ENCODE measurements at places on chromosomes 2 and 18.

- H3K36me3 ChIP-seq = peaks cover 12% of the 10 kb centered on the region
- no peak for DNase-seq
- H3K4me1 ChIP-seq = peaks cover 47% of the 10 kb centered on the region
These were observed 120.0 kb upstream of the SCN7A start for GRCh38 chr2:166614029-166614428.

DNA sequence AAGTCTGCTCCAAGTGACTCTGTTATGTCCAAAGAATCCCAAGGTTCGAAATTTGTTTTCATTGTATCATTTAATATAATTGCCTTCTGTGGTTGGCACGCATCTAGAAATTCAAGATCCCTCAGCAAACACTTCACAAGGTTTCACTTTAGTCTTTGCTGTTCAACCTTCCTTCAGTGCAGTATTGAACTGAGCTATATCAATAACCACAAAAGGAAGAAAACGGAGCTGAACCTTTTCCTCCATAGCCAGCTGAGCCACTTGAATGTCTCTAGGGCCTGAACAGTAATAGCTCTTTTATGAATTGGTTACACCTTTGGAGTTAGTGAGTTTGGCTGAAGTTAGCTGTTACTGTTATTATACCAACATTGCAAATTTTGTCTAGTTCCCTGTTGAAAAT lies 357.7 kb upstream of the HNRNPA3 start:
- no peak for DNase-seq
- H3K4me3 ChIP-seq = no peak overlapping the region
- no peaks in the 10 kb centered on the region for H3K36me3 ChIP-seq
- no peaks in the 10 kb centered on the region for H3K27me3 ChIP-seq

- peaks cover 27% of the 10 kb centered on the region for H3K4me1 ChIP-seq
- no peaks in the 10 kb centered on the region for H3K27me3 ChIP-seq
- peak; percentile 8 for DNase-seq
- H3K27ac ChIP-seq = peak overlapping the region; percentile 83
- H3K36me3 ChIP-seq = no peaks in the 10 kb centered on the region
These were observed 317.0 kb upstream of the MMADHC start for GRCh38 chr2:149904352-149905175.

- peaks cover 65% of the 10 kb centered on the region for H3K4me1 ChIP-seq
- peak overlapping the region; percentile 57 for H3K27ac ChIP-seq
- peaks cover 13% of the 10 kb centered on the region for H3K36me3 ChIP-seq
- H3K4me3 ChIP-seq = no peak overlapping the region
These were observed 29.0 kb downstream of the ZAP70 start for GRCh38 chr2:97742381-97742847.

- peaks cover 7% of the 10 kb centered on the region for H3K27me3 ChIP-seq
- peaks cover 60% of the 10 kb centered on the region for H3K4me1 ChIP-seq
- no peak for DNase-seq
- H3K36me3 ChIP-seq = no peaks in the 10 kb centered on the region
- H3K27ac ChIP-seq = no peak overlapping the region
These were observed 410.3 kb downstream of the LRATD1 start for GRCh38 chr2:15042801-15043217.

DNA sequence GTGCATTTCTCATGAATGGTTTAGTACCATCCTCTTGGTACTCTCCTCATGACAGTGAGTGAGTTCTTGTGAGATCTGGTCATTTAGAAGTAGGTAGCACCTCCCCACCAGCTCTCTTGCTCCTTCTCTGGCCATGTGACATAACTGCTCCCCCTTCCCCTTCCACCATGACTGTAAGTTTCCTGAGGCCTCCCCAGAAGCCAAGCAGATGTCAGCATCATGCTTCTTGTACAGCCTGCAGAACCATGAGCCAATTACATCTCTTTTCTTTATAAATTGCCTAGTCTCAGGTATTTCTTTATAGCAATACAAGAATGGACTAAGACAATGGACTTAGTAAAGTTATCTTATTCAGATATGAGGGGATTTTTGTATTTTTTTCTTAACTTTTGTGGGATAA lies 43.0 kb downstream of the FTCDNL1 start:
- H3K36me3 ChIP-seq = no peaks in the 10 kb centered on the region
- H3K4me3 ChIP-seq = no peak overlapping the region
- DNase-seq = no peak
- H3K27ac ChIP-seq = no peak overlapping the region

DNA sequence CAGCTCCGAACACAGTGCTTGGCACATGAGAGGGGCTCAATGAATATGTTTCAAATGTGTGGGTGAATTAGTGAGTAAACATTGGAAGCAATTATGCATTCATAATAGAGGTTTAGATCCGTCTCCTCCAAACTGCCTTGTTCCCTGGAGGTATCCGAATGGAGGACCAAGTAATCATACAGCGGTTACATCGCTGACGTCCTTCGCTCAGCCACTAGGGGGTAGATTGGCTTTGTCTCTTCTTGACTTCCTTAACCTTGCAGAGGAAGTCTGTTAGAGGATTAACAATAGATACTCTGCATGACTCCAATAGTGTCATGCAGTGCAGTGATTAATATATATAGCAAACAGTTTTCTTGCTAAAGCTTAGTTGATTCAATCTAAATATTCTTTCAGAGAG lies 517.0 kb downstream of the PTPRM start:
- H3K4me1 ChIP-seq = no peaks in the 10 kb centered on the region
- H3K27me3 ChIP-seq = no peaks in the 10 kb centered on the region
- H3K4me3 ChIP-seq = no peak overlapping the region
- peak; percentile 44 for DNase-seq
- H3K27ac ChIP-seq = no peak overlapping the region

GRCh38 chr18:6444466-6445228 lies 29.9 kb upstream of the L3MBTL4 start:
- peaks cover 7% of the 10 kb centered on the region for H3K27me3 ChIP-seq
- no peak overlapping the region for H3K4me3 ChIP-seq
- DNase-seq = no peak
- H3K27ac ChIP-seq = no peak overlapping the region
- H3K36me3 ChIP-seq = no peaks in the 10 kb centered on the region

DNA sequence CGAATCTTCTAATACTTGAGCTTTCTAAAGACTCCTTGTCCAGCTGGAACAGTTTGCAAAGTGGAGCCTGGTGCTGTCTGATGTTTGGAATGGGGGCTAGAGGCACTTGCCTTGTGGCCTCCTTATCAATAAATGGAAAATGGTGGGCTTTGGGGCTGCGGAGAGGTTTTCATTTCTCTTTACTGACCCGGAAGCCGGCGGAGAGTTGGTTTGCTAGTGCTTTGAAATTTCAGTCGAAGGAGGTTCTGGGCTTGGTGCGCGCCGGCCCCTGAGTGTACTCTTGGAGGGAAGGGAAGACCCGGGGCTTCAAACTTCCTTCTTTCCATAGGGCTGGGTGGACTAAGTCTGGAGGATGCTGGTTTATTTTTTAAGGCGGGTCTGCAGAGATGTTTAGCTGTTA lies 714 bp downstream of the RPIA start:
- peak; percentile 28 for DNase-seq
- peak overlapping the region; percentile 98 for H3K4me3 ChIP-seq
- H3K36me3 ChIP-seq = peaks cover 39% of the 10 kb centered on the region
- peak overlapping the region; percentile 92 for H3K27ac ChIP-seq
- H3K27me3 ChIP-seq = peaks cover 1% of the 10 kb centered on the region
- H3K4me1 ChIP-seq = peaks cover 37% of the 10 kb centered on the region

- no peaks in the 10 kb centered on the region for H3K4me1 ChIP-seq
- no peak for DNase-seq
- no peak overlapping the region for H3K4me3 ChIP-seq
- no peaks in the 10 kb centered on the region for H3K36me3 ChIP-seq
These were observed 607.5 kb downstream of the PLCL1 start for GRCh38 chr2:198411936-198412335.

DNA sequence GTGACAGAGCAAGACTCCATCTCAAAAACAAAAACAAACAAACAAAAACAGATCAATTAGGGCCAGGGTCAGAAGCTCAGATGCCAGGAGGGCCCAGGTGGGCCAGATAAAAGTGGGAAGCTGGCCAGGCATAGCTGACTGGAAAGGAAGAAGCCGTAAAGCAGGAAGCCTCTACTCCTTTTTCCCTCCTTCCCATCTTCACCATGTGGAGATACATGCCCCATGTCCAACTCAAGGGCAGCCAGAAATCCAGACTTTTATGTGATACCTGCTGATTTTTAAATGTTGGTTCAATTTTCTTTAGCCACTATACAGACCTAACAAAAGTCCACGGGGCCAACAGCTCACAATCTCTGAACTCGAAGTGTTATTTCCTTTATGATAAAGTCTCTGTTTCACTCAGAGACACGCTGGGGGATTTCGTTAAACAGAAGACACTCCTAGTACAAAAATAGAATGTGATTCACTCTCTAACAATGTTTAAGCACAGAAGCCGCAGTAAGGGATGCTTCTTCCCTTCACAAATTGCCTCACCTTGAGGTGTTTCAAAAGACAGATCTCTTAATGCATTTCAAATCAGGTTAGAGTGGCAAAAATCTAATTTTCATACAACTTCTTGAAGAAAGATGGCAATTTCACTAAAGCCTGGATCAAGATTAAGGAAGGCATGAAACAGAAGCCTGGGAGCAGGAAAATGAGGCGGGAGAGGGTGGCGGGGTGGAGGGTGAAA lies 14.0 kb downstream of the TMEM247 start:
- no peak overlapping the region for H3K27ac ChIP-seq
- DNase-seq = no peak

DNA sequence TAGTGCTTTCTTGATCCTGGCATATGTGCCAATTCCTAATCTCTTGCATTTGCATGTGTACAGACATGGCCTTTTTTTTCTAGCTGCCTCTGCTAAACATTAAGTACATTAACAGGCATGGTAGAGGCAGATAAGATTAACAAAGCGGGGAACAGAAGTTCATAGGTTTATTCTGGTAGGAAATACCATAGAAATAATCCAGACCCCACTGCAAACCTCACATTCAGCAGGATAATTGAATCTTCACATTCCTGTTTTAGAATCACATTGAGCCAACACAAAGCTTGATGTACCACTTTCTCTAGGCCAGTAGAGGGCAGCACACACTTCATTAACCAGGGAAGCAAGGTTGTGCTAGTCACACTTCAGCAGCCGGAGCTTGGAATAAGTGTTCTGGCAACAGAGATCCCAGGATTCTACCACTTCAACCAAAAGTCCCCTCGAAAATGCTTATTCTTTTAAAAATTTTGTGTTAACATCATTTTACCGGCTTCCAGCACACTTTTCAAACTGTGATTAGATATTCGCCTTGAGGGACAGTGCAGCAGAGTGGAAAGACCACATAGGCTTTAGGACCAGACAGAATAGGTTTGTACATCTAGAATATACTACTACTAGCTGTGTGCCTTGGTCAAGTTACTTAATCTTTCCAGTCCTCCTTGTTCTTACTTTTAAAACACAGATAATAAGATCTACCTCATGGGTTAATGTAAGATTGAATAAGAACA lies 420.2 kb upstream of the CHST9 start:
- no peak overlapping the region for H3K27ac ChIP-seq
- peaks cover 3% of the 10 kb centered on the region for H3K27me3 ChIP-seq
- H3K4me1 ChIP-seq = peaks cover 13% of the 10 kb centered on the region
- peak; percentile 65 for DNase-seq

DNA sequence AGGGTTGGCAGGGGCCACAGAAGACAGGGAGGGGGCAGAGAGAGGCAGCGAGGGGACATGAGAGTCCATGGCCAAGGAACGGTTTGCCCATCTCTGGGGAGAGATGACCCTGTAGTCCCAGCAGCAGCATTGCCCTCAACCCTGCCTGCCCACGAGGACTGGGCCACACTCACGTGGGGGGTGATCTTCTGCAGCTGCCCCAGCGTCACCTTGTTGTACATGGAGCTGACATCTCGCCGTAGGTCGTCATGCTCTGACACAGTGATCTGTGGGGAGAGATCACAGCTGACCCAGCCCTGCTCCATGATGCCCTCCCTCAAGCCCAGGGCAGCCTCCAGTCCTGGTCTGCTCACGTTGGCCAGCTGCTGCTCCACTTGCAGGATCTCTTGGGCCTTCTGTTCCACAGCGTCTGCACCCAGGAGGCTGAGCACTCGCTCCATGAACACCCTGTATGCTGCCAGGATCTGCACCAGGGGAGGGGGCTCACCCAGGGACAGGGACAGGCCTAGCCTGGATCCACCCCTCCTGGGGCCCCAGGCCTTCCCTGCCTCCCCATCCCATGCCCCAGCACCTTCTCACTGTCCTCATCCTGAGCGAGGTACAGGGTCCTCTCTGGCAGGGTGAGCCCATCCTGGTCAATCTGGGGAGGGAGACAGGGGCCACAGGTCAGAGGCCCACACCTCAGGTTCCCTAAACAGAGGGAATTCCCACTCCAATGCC lies 2.8 kb downstream of the ECEL1 start:
- H3K27ac ChIP-seq = no peak overlapping the region
- no peaks in the 10 kb centered on the region for H3K36me3 ChIP-seq
- H3K27me3 ChIP-seq = peaks cover 75% of the 10 kb centered on the region
- H3K4me1 ChIP-seq = peaks cover 27% of the 10 kb centered on the region
- DNase-seq = no peak

- no peak overlapping the region for H3K27ac ChIP-seq
- H3K27me3 ChIP-seq = peaks cover 3% of the 10 kb centered on the region
- DNase-seq = no peak
- H3K4me1 ChIP-seq = peaks cover 33% of the 10 kb centered on the region
- H3K4me3 ChIP-seq = no peak overlapping the region
These were observed 29.0 kb downstream of the PTPRM start for GRCh38 chr18:7596147-7596546.

DNA sequence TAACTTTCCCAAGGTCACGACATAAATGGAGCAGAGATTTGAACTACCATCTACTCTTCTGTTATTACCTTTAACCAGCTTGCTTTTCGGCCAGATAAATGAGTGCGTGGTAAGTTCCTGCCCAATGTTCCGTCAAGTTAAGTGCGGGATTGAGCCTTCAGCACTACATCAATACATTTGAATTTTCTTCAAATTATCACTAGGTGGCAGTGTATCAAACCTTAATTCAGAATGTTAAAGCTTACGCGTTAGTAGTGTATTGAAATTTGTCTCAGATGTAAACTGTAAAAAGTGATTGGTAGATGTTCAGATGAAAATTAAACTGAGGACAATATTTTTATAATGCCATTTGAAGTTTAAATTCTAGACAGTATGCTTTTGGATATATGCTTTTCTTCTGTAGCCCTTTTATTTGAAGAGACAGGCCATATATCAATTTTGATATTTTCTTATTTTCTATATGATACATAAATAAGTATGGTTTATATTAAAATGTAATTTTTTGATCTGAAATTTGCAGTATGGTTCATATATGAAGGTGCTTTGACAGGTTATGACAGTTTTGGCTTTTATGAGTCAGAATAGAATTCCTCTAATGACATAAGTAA lies 681.3 kb downstream of the ADCYAP1 start:
- no peaks in the 10 kb centered on the region for H3K27me3 ChIP-seq
- no peaks in the 10 kb centered on the region for H3K36me3 ChIP-seq
- DNase-seq = peak; percentile 10
- H3K4me3 ChIP-seq = no peak overlapping the region

- no peaks in the 10 kb centered on the region for H3K36me3 ChIP-seq
- H3K27ac ChIP-seq = no peak overlapping the region
- H3K27me3 ChIP-seq = peaks cover 6% of the 10 kb centered on the region
- no peak overlapping the region for H3K4me3 ChIP-seq
These were observed 31.5 kb upstream of the LGALSL start for GRCh38 chr2:64422466-64422865.

GRCh38 chr2:200377355-200378336 lies 71.2 kb downstream of the SPATS2L start:
- no peak for DNase-seq
- H3K4me3 ChIP-seq = no peak overlapping the region
- peaks cover 68% of the 10 kb centered on the region for H3K4me1 ChIP-seq
- H3K36me3 ChIP-seq = no peaks in the 10 kb centered on the region
- H3K27me3 ChIP-seq = peaks cover 3% of the 10 kb centered on the region
- H3K27ac ChIP-seq = peak overlapping the region; percentile 90
